Thyroid gland (tissue), 4 donors: ENCODE measurements at places on chromosomes 16 and 17.

- H3K36me3 ChIP-seq: no peaks in the 10 kb centered on the region
- H3K4me1 ChIP-seq: peaks cover 27% of the 10 kb centered on the region
- H3K4me3 ChIP-seq: no peak overlapping the region
- DNase-seq: no peak
Measured at GRCh38 chr17:77733576-77734296, 224.8 kb upstream of the TNRC6C start.

GRCh38 chr17:72388765-72389473 is 268.1 kb downstream of the SOX9 start:
- no peak overlapping the region for H3K4me3 ChIP-seq
- peaks cover 45% of the 10 kb centered on the region for H3K4me1 ChIP-seq
- H3K27ac ChIP-seq: no peak overlapping the region
- no peaks in the 10 kb centered on the region for H3K36me3 ChIP-seq
- no peaks in the 10 kb centered on the region for H3K27me3 ChIP-seq

DNA sequence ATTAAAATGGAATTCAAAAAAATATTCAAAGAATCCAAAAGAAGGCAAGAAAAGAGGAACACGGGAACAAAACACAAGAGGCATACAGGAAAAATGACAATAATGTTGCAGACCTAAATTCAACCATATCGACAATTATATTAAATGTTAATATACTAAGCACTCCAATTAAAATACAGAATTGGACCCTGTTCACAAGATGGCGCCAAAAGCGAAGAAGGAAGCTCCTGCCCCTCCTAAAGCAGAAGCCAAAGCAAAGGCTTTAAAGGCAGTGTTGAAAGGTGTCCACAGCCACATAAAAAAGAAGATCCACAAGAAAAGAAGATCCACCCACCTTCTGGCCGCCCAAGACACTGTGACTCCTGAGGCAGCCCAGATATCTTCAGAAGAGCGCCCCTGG is 6.3 kb upstream of the XAF1 start:
- DNase-seq: no peak
- H3K4me1 ChIP-seq: peaks cover 16% of the 10 kb centered on the region
- no peaks in the 10 kb centered on the region for H3K27me3 ChIP-seq
- H3K36me3 ChIP-seq: no peaks in the 10 kb centered on the region
- no peak overlapping the region for H3K27ac ChIP-seq

GRCh38 chr17:38567350-38567749 is 38.4 kb downstream of the SRCIN1 start:
- no peaks in the 10 kb centered on the region for H3K27me3 ChIP-seq
- H3K36me3 ChIP-seq: no peaks in the 10 kb centered on the region
- no peak overlapping the region for H3K4me3 ChIP-seq
- no peak for DNase-seq

DNA sequence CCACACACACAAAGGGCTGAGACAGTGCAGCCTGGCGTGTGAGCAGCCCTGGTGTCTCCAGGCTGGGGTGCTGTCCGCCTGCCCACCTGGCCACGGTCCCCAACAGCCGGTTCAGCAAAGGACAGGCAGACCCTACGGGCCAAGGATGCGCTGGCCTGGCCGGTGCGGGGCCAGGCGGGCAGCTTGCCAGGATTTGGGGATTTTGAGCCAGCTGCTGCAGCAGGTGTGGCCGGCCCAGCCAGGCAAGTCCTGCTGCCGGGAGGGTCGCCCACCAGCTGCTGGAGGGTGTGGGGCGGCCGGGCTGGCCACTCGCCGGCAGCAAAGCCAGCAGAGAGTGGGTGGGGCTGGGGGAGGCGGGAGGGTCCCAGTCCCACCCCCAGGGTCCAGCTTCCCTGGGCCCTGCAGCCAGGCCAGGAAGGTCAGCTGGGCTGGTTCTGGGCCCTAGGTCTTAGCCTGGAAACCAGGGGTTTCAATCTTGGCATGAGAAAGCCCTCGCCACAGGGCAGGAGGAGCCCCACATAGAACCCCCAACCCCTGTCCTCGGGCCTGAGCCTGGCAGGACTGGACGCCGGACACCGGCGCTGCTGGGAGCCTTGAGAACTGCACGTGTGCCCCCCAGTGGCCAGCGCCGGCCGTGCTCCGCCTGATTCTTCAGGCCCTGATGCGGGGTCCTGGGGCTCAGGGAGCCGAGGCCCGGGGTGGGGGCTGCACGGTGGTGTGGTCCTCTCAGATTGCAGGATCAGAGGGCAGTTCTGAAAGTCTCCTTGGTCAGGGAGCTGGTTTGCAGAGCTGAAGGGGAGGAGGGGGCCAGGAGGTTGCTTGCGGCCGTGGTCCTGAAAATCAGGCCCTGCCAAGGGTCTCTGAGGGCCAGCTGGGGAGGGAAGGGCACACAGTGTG is 17.6 kb upstream of the SSTR5 start:
- H3K4me3 ChIP-seq: no peak overlapping the region
- peaks cover 3% of the 10 kb centered on the region for H3K4me1 ChIP-seq
- no peak overlapping the region for H3K27ac ChIP-seq

DNA sequence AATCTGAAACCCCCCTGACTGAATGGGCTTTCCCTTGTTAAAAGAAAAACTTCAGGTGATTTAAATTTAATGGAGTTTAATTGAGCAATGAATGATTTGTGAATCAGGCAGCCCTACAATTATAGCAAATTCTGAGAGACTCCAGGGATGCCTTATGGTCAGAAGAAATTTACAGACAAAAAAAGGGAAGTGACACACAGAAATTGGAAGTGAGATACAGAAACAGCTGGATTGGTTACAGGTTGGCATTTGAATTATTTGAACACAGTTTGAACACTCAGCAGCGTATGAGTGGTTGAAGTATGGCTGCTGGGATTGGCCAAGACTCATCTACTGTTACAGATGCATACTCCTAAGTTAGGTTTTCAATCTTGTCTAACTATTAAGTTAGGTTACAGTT is 19.0 kb upstream of the CPHXL start:
- no peak overlapping the region for H3K4me3 ChIP-seq
- no peak overlapping the region for H3K27ac ChIP-seq
- peaks cover 9% of the 10 kb centered on the region for H3K4me1 ChIP-seq
- H3K36me3 ChIP-seq: no peaks in the 10 kb centered on the region

DNA sequence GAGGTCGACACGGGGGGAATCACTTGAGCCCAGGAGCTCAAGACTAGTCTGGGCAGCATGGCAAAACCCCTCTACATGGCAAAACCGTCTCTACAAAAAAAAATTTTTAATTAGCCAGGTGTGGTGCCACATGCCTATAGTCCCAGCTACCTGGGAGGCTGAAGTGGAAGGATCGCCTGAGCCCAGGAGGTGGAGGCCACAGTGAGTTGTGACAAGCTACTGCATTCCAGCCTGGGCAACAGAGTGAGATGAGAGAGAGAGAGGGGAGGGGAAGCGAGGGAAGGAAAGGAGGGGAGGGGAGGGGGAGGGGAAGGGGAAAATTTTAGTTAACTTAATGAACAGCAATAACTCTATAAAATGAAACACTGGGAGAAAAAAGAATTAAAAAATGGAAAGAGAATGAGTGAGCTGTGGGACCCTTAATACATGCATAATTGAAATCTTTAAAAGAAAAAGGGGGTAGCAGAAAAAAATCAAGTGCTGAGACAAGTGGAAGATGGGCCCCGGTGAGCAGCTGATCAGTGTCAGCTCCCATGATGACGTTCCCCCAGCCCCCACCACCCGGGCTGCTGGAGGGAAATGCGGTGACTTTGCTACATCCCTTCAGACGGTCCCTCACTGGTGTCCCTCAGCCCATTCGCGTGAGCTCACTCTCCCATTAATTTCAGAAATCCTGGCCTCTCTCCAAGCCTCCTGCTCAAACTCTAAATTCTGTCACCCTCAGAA is 2.7 kb downstream of the ASGR2 start:
- no peak overlapping the region for H3K27ac ChIP-seq
- no peak overlapping the region for H3K4me3 ChIP-seq
- no peak for DNase-seq
- H3K4me1 ChIP-seq: no peaks in the 10 kb centered on the region

DNA sequence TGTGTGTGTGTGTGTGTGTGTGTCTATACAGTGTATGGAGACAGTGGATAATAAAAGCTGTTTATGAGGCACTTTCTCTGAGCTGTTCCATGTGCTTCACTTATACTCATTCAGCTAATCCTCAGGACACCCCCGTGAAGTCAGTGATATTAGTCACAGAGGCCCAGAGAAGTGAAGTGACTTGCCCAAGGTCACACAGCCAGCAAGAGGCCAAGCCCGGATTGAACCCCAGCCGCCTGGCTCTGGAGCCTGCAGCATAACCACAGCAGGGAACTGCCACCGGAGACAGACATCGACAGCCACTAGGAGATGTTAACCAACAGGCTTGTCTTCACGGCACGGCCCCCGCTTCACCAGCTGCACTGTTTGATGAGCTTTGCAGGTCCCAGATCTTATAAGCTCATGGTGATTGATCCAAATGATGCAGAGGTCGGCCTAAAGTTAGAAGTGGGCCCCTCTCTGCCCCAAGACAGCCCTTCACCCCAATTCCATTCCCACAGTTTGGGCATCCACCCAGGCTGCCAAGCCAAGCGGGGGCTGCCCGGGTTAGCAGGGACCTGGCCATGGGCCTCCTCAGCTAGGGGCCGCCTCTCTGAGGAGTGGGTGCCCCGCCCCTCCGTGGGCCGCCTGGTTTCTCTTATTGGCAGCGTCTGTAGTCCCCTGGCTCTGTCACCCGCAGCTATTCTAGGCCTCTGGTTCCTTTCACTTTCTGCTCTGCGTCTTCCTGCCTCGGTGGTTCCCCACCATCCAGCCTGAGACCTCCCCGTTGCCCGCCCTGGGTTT is 30.9 kb downstream of the SOCS1 start:
- H3K4me3 ChIP-seq: no peak overlapping the region
- H3K36me3 ChIP-seq: no peaks in the 10 kb centered on the region
- H3K27me3 ChIP-seq: no peaks in the 10 kb centered on the region

DNA sequence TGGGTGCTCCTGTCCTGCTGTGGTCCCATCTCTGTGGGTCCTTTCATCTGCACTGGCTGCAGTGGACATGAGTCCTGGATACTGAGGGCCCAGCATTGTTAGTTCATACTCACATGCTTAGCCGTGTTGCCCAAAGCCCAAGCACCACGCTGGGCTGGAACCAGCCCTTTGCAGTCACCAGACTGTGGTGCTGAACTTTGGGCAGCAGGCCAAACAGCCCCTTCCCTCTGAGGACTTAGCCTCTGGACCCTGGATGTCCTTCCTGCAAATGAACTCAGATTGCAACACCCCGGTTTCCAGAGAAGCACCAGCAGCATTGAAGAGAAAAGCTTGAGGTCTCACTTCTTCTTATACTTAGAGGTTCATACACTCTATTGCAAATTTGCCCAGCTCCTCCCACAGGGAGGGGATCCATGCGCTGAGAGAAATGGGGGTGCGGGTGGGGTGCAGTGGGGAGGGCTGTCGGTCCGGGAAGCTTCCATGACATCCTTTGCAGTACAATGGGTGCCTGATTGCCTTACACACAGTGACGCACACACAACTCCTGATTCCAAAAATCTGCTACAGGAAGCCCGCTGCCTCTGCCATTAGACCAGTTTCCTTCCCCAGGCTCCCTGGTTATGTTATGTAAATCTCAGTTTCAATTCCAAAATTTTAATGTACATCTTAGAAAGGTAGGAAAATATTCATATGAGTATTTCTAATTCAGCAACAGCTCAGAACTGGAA is 65.8 kb downstream of the RGS9 start:
- H3K27me3 ChIP-seq: no peaks in the 10 kb centered on the region
- no peaks in the 10 kb centered on the region for H3K4me1 ChIP-seq
- H3K27ac ChIP-seq: no peak overlapping the region
- no peak for DNase-seq

DNA sequence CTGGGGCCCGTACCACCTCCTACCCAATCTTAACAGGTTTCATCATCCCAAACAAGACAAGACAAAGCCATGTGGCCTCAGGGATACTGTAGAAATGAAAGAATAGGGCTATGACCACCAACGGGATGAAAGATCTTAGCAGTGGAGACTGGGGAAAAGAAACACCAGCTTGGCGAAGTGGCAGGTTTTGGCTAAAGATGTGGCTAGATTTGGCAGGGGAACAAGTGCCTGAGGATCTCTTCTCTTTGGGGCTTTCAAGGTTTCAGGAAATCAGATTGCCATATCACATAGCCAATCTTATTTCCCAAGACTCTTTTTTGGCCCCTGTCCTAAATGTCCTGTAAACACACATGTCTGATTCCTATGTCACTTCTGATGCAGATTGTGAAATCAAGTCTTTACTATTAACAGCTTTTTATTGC is 6.9 kb downstream of the KRT24 start:
- DNase-seq: no peak
- H3K27me3 ChIP-seq: no peaks in the 10 kb centered on the region
- no peaks in the 10 kb centered on the region for H3K36me3 ChIP-seq
- H3K4me3 ChIP-seq: no peak overlapping the region
- H3K4me1 ChIP-seq: no peaks in the 10 kb centered on the region
- H3K27ac ChIP-seq: no peak overlapping the region

DNA sequence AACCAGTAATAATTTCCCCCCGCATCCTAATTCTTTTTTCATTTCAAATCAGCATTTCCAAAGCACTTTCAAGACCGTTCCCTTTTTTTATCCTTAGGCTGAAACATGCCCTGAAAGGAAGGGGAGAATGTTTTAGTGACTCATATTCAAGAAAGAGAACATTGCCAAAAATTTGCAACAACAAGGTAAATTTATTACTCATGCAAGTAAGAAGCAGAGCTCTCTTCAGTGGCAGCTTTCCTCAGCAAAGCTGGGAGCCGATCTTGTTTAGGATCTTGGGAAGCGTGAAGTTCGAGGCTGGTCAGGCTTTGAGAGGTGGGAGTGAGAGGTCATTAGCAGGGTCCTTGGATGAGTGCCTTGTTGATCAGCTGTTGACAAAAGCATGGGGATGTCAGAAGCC is 129.5 kb downstream of the PRKCA start:
- H3K27ac ChIP-seq: no peak overlapping the region
- no peak for DNase-seq

GRCh38 chr17:71987634-71988033 is 133.2 kb upstream of the SOX9 start:
- no peak overlapping the region for H3K4me3 ChIP-seq
- H3K27ac ChIP-seq: no peak overlapping the region
- no peaks in the 10 kb centered on the region for H3K36me3 ChIP-seq
- no peaks in the 10 kb centered on the region for H3K4me1 ChIP-seq
- no peaks in the 10 kb centered on the region for H3K27me3 ChIP-seq

GRCh38 chr16:67036323-67036741 is 7.4 kb downstream of the CBFB start:
- H3K4me3 ChIP-seq: no peak overlapping the region
- H3K4me1 ChIP-seq: peaks cover 13% of the 10 kb centered on the region
- H3K36me3 ChIP-seq: no peaks in the 10 kb centered on the region
- H3K27me3 ChIP-seq: no peaks in the 10 kb centered on the region
- DNase-seq: no peak

DNA sequence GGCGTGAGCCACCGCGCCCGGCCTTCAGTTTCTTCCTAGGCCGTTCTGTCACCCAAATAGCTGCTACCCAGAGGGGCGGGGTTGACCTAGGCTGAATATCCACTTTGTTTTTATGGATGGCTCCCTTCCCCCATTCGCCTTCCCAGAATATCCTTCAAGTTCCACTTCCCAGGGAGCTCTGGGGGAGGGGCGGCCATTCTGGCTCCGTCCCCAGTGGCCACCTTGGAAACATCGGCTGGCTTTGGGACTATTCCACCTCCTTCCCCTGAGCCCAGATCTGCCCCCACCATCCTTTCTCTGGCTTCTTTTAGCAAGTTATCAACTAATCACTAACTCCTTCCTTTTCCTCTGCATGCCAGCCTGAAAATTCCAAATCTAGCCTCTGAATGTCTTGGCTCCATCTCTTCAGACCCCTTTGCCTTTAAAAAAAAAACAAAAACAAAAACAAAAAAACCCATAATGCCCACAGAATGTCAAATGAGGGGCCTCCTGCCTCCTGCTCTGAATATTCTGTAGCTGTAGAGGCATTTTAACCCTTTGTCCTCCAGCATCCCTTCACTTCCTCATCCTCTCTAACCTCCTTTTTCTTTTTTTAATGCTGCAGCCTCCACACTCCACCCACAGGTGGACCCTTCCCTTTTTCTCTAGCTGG is 6.4 kb downstream of the ATP1B2 start:
- no peak overlapping the region for H3K4me3 ChIP-seq
- H3K27ac ChIP-seq: no peak overlapping the region
- H3K4me1 ChIP-seq: no peaks in the 10 kb centered on the region
- H3K36me3 ChIP-seq: no peaks in the 10 kb centered on the region
- H3K27me3 ChIP-seq: no peaks in the 10 kb centered on the region
- peak; percentile 38 for DNase-seq
